Vagina (tissue), 2 donors: ENCODE measurements at places on chromosomes 1 and 21.

DNA sequence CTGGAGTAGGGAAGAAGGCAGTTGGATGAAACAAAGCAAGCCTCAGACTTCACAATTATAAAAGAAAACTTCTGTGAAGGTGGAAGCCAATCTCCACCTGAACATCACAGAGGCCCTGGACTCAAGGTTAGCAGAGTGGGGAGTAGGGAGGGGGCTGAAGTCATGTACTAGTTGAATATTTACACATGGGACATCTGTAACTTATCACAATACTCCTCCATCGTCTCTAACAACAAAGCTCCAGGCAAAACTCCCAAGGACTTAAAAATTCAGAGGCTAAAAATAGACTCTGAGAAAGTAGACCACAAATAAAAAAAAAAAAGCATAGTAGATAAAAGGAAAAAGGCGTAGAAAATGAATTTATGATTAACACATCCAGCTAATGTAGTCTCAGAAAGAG lies 326.3 kb upstream of the PKN2 start:
- DNase-seq, result no peak
- no peak overlapping the region for H3K27ac ChIP-seq
- no peaks in the 10 kb centered on the region for H3K36me3 ChIP-seq
- no peaks in the 10 kb centered on the region for H3K27me3 ChIP-seq

GRCh38 chr1:39170731-39171667 lies 33.5 kb upstream of the MACF1 start:
- H3K27me3 ChIP-seq, result no peaks in the 10 kb centered on the region
- H3K4me3 ChIP-seq, result no peak overlapping the region
- H3K36me3 ChIP-seq, result no peaks in the 10 kb centered on the region
- H3K27ac ChIP-seq, result no peak overlapping the region

DNA sequence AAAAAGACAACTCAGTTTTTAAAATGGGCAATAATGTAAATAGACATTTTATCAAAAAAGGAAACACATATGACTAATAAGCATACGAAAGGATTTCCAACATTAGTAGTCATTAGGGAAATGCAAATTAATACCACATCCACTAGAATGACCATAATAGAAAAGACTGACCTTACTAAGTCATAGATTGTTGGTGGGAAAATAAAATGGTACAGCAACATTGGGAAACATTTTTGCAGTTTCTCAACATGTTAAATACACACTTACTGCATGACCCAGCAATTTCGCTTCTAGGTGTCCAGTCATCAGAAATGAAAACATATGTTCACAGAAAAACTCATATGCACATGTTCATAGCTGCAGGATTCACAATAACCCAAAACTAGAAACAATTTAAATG lies 29.9 kb upstream of the SLC44A3 start:
- peaks cover 22% of the 10 kb centered on the region for H3K4me1 ChIP-seq
- H3K27me3 ChIP-seq, result no peaks in the 10 kb centered on the region
- H3K27ac ChIP-seq, result no peak overlapping the region

GRCh38 chr1:154663471-154664060 lies 55.6 kb upstream of the ADAR start:
- H3K27me3 ChIP-seq, result no peaks in the 10 kb centered on the region
- H3K36me3 ChIP-seq, result no peaks in the 10 kb centered on the region
- no peak overlapping the region for H3K27ac ChIP-seq
- no peak for DNase-seq
- H3K4me3 ChIP-seq, result no peak overlapping the region

DNA sequence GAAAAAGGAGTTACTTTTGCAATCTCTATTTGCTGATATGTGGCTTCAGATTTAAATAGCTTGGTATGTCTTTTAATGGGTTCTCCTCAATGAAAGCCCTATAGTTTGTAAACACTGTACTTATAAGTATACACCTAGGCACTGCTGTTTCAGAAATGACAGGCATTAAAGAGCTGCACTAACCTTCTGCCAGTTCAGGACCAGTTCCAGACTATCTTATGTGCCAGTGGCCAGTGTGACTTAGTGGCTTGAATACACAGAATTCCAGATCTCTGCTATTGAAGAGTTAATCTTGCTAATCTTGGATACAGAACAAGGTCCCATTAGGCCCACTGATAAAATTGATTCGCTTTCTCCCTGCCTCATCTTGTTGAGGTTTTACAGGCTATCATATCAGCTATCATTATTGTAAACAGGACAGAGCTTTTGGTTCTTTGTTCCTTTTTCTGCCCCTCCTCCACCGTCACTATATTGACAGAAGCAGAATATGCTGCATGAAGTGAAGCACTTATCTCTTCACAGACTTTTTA lies 337.5 kb downstream of the LRRIQ3 start:
- H3K4me1 ChIP-seq, result no peaks in the 10 kb centered on the region
- H3K36me3 ChIP-seq, result no peaks in the 10 kb centered on the region
- no peak overlapping the region for H3K27ac ChIP-seq
- DNase-seq, result no peak
- no peak overlapping the region for H3K4me3 ChIP-seq
- no peaks in the 10 kb centered on the region for H3K27me3 ChIP-seq

DNA sequence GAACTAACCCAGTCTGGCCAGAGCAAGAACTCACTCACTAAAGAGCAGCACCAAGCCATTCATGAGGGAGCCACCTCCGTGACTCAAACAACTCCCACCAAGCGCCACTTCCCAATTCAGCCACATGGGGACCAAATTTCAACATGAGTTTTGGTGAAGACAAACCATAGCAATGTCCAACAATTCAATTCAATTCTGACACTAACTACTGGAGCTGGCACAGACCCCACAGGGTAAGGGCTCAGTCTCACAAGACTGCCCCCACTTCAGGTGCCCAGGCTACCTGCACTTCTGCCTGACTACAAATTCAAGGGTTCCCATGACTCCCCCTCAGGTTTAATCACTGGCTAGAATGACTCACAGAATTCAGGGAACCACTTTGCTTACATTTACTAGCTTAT lies 48.8 kb upstream of the RAP1A start:
- no peaks in the 10 kb centered on the region for H3K36me3 ChIP-seq
- H3K4me3 ChIP-seq, result no peak overlapping the region
- no peak overlapping the region for H3K27ac ChIP-seq
- no peak for DNase-seq
- no peaks in the 10 kb centered on the region for H3K27me3 ChIP-seq

DNA sequence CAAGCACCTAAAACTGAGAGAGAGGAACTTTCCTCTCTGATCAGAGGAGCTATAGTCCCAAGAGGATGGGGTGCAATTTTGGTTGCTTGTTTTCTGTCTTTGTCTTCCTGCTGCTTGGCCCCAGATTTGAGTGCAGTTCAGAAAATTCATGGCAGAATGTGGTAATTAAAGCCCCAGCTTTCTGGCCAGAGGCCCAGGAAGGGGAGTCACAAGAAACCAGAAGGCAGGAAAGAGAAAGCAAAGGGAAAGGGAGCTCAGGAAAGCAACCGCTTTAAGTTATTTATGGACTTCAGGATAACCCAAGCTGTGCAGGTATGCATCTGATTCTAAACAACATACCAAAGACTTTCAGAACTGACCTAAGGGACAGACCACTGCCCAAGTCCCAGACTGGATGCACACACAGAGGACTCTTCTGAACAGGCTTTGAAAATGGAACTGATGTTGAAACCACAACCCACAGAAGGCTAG lies 88.8 kb downstream of the ST3GAL3 start:
- no peaks in the 10 kb centered on the region for H3K27me3 ChIP-seq
- H3K4me3 ChIP-seq, result no peak overlapping the region
- H3K36me3 ChIP-seq, result no peaks in the 10 kb centered on the region
- no peak overlapping the region for H3K27ac ChIP-seq

DNA sequence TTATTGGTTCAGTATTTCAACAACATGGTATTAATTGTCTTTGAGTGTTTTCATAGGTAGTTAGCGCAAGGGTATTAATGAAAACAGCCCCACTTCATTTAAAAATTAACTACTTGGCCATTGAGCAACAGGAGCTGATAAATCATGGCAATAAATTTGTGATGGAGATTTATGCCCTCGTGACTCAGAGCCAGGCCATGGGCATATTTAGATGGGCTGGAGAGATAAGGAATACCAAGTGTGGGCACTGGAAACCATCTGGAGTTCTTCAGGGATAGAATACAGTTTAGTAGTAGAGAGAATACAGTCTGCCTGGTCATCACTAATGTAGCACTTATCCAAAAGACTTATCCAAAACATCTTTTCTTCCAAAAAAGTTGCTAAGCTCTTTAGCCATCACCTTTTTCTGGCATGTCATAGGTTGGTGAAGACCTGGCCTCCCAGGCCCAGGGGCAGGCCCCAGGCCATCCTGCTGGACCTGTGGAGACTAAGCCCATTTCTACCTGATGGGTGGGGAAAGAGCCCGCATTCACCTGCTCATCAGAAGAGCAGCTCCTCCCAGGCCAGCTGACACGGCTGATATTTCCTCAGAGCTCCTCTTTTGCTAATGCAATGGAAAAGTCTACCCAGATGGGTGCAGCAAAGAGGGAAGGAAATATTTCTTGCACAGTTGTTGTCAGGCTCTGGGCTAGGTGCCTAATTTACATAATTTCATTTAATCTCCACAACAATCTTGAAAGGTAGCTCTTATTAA lies 238.0 kb downstream of the TM2D1 start:
- H3K4me3 ChIP-seq, result no peak overlapping the region
- no peak for DNase-seq
- H3K4me1 ChIP-seq, result peaks cover 11% of the 10 kb centered on the region
- H3K27ac ChIP-seq, result no peak overlapping the region
- H3K36me3 ChIP-seq, result no peaks in the 10 kb centered on the region
- no peaks in the 10 kb centered on the region for H3K27me3 ChIP-seq

DNA sequence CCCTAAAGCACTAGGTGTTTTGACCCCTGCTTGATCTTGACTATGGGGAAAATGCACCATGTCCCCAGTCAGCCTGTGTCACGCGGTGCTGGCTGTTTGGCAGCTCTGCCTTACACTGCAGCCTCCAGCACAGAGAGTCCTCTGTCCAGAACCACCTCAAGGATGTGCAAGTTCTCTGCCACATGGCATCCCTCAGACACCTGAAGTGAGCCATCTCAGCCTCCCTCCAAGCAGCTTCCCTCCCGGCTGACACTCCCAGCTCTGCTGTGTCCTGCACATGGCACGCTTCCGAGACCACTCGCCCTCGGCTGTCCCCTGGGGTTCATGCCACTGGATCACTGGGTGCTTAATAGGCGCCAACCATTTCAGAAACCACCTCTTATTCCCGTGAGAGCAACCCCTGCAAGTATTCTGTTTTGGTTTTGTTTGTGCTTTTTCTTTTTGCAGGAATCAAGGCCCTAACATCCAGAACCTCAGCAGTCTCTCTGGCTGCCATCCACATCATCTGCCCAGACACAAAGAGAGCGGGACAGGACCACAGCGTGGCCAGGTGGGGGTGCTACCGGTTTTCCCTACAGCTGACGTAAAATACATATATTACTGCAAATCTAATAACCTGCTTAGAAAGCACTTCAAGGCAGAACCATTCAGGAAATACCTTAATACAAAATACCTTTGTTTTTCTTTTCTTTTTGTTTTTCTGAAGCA lies 45.7 kb downstream of the CAPZB start:
- no peak overlapping the region for H3K4me3 ChIP-seq
- H3K4me1 ChIP-seq, result peaks cover 100% of the 10 kb centered on the region
- no peaks in the 10 kb centered on the region for H3K36me3 ChIP-seq
- peak overlapping the region; percentile 86 for H3K27ac ChIP-seq
- no peak for DNase-seq
- no peaks in the 10 kb centered on the region for H3K27me3 ChIP-seq

- H3K36me3 ChIP-seq, result no peaks in the 10 kb centered on the region
- no peak overlapping the region for H3K4me3 ChIP-seq
- no peaks in the 10 kb centered on the region for H3K27me3 ChIP-seq
- DNase-seq, result no peak
- no peaks in the 10 kb centered on the region for H3K4me1 ChIP-seq
Observed at GRCh38 chr1:40766560-40766959, 17.0 kb upstream of the KCNQ4 start.

- peaks cover 14% of the 10 kb centered on the region for H3K4me1 ChIP-seq
- H3K27ac ChIP-seq, result peak overlapping the region; percentile 28
- no peaks in the 10 kb centered on the region for H3K27me3 ChIP-seq
- DNase-seq, result no peak
- no peaks in the 10 kb centered on the region for H3K36me3 ChIP-seq
Observed at GRCh38 chr1:107964336-107965109, 457 bp downstream of the VAV3 start.

GRCh38 chr1:236868625-236869467 lies 73.8 kb downstream of the MTR start:
- H3K27ac ChIP-seq, result no peak overlapping the region
- no peaks in the 10 kb centered on the region for H3K27me3 ChIP-seq
- H3K4me1 ChIP-seq, result no peaks in the 10 kb centered on the region
- no peak overlapping the region for H3K4me3 ChIP-seq

DNA sequence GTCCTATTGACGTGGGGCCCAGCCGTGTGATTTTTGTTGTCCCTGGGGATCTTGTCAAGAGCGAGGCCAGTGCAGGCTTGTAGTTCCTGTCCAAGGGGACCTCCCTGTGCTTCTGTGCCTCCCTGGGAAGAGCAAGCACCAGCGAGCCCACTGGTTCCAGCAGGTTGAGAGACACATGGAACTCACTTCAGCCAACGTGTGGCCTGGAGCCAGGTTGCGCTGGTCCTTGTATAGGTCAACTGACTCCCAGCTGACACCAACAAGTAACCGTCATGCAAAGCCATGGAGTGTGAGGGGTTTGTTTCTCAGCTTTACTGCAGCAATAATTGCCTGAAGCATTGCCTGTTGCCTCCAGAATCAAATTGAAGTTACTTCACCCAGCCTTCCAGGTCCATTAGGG lies 63.0 kb downstream of the DISP3 start:
- no peak for DNase-seq
- H3K4me3 ChIP-seq, result no peak overlapping the region
- no peaks in the 10 kb centered on the region for H3K4me1 ChIP-seq
- no peaks in the 10 kb centered on the region for H3K36me3 ChIP-seq
- no peak overlapping the region for H3K27ac ChIP-seq

DNA sequence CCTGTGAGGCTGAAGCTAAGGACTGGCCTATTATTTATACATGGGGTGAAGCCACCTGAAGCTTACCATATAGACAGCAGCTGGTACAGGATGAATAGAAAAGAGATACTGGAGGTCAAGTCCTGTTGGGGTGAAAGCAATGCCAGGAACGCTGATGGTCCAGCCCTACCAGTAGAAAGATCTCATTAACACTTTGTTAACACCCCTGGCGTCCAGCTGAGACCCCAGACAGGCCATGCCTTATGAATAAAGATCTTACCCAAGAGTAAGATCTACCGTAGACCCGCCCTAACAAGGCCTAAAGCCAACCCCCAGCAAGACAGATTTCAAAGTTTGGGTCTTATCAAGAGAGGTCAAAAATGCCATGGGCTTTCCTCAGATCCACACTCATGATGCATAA lies 34.7 kb downstream of the ST3GAL3 start:
- H3K27me3 ChIP-seq, result no peaks in the 10 kb centered on the region
- H3K27ac ChIP-seq, result no peak overlapping the region
- DNase-seq, result no peak
- H3K36me3 ChIP-seq, result no peaks in the 10 kb centered on the region

DNA sequence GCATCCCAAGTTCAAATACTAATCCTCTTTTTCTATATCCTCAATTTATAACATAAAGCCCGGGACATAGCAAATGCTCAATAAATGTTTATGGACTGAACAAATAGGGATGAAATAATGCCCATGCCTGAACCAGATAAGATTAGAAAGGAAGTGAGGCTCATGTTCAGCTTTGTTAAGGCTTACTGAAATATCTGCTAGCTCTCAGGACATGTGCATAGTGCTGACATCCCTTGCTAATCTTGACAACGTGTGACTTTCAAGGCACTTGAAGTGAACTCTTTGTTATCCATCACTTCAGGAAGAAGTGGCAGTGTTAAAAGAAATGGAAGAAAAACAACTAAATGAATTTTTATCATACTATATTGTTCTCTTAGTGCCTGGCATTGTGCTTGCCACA lies 260.3 kb upstream of the SGIP1 start:
- no peak for DNase-seq
- H3K4me3 ChIP-seq, result no peak overlapping the region
- peak overlapping the region; percentile 93 for H3K27ac ChIP-seq
- no peaks in the 10 kb centered on the region for H3K27me3 ChIP-seq
- H3K36me3 ChIP-seq, result no peaks in the 10 kb centered on the region
